Inflammatory macrophage treated with lipopolysaccharide for 1 hour (primary cell): ENCODE measurements at places on chromosomes 3 and 15.

DNA sequence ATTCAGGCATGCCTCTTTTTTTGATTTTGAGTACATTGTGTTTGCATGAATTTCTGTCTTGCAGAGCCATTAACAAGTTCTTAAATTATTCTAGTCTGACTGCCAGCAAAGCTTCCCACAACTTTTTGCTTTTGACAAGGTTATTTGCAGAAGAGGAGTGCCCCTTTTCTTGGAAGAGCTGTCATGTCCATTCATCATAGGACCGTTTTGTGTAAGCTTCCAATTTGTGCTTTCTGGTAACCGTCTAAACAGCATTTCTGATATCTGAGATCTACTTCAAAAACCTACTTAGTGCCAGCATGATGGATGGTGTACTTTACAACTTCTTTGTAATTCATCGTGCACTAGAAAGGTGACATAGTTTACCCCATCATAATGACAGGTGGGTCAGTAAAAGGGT lies 379.7 kb downstream of the NAALADL2 start:
- no peak for DNase-seq

DNA sequence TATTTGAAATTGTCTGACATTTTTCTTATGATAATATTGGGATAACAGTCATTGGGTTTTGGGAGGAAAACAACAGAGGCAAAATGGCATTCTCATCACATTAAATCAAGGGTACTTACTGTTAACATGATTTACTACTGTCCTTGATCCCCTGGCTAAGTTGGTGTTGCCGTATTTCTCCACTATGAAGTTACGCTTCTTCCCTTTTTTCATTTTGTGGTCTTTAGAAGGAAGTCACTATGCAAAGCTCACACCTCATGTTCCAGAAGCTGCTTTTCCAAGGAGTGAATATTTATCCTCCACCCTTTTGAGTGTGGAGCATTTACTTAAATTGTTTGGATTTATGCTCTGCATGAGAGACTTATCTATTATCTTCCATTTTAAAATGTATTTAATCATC lies 63.7 kb downstream of the ALCAM start:
- peak; percentile 47 for DNase-seq

- DNase-seq, result no peak
Measured at GRCh38 chr3:107289354-107289753, 87.9 kb upstream of the CCDC54 start.

DNA sequence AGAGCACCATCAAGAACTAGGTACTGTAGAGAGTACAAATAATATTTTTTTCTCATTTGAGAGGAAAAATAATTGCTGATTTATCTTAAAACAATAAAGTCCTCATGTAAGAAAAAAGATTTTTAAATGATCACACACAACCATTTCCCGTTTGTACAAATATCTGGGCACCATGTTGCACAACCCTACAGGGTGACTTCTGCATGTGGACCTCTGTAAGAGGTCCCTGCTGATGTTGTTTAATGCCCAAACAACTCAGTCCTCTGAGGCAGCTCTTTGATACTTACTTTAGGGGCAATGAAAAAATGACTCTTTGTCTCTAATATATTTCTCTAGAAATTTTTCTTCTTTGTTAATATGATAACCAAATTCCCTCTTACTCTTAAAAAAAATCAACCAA lies 168.1 kb upstream of the SATB1 start:
- peak; percentile 59 for DNase-seq

DNA sequence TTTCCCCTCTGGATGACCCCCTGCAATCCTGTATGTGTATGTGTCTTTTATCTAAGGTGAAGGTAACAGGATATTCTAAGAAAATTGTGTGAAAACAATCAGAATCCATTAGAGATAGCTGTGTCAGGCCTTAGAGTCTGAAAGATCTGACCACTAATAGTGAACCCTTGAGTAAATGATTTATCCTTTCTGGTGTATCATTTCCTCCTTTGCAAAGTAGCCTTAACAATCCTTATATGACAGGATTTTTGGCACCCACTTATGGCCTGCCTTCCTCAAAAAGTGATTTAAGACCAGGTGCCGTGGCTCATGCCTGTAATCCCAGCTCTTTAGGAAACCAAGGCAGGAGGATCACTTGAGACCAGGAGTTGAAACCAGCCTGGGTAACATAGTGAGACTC lies 110.2 kb downstream of the RBPMS2 start:
- no peak for DNase-seq

DNA sequence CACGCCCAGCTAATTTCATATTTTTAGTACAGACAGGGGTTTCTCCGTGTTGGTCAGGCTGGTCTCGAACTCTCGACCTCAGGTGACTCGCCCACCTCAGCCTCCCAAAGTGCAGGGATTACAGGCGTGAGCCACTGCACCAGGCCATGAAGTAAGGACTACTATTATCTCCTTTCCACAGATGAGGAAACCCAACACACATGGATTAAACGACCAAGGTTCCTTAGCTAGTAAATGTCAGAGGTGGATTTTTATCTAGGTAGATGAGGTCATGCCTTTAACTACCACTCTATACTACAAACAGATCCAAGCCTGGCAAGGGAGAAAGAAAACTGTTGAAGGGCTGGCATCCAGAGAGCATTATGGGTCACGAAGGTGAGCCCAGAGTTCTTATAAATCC lies 15.5 kb upstream of the TBL1XR1 start:
- DNase-seq, result no peak

GRCh38 chr3:197309528-197310361 lies 11.3 kb upstream of the DLG1 start:
- DNase-seq, result peak; percentile 63

- DNase-seq, result no peak
Measured at GRCh38 chr15:96108405-96108804, 222.1 kb upstream of the NR2F2 start.

DNA sequence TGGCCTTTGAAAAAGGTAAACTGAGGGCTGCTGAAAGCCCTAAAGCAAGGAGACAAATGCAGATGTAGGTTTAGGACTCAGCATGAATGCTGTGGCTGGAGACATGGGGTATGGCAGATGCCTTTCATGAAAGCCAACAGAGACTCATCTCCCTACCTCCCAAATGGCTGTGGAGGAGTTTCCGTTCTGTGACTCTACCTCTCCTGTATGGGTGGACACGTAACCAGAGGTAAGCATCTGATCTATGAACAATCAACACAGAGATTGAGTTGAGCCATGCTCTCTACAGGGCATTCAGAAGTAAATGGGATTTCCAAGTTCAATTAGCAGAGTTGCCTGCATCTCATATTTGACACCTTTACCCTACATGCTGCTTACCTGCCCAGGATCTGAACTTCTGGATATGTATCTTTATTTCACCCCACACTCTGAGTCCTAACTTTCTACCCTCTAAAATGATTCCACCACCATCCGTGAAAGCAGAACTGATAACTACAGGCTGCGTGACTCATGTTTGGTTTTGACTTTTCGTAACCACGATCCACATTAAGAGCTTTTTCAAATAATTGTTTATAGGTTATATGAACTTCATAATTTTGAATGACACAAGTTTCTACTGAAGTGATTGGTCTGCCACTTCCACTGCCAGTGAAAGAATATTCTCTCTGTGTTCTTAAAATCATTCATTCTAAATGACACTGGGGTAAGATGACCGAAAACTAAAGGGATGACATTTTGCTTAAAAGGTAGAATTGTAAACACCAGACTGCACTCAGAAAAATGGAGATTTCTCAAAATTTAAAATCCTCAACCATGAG lies 1058.7 kb downstream of the FHIT start:
- no peak for DNase-seq

GRCh38 chr3:110909839-110910238 lies 161.8 kb upstream of the NECTIN3 start:
- DNase-seq, result no peak

DNA sequence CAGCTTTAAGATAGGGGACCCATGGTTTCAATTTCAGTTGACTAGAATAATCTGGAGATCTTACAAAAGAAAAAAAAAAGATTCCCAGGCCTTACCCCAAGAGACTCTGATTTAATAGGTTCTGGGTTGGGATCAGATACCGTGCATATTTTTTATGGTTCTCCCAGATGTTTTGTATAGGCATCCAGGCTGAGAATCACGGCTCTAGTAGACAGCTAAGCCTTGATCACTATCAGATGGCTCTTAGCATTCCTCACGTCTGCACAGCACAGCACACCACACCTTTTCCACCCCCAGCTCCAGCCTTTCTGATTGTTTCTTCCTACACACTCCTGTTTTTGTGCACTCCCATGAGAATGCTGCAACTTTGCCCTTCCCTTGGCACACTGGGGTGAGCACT lies 40.8 kb downstream of the TMEM45A start:
- no peak for DNase-seq

- no peak for DNase-seq
Measured at GRCh38 chr15:63180746-63181145, 8.7 kb upstream of the RAB8B start.

GRCh38 chr15:89765694-89766093 lies 10.4 kb upstream of the MESP2 start:
- DNase-seq, result no peak
